ENCODE measurements at places on chromosomes 2 and 18.

GRCh38 chr2:69086466-69086865 lies 73.5 kb downstream of the ANTXR1 start:
- DNase-seq = no peak

DNA sequence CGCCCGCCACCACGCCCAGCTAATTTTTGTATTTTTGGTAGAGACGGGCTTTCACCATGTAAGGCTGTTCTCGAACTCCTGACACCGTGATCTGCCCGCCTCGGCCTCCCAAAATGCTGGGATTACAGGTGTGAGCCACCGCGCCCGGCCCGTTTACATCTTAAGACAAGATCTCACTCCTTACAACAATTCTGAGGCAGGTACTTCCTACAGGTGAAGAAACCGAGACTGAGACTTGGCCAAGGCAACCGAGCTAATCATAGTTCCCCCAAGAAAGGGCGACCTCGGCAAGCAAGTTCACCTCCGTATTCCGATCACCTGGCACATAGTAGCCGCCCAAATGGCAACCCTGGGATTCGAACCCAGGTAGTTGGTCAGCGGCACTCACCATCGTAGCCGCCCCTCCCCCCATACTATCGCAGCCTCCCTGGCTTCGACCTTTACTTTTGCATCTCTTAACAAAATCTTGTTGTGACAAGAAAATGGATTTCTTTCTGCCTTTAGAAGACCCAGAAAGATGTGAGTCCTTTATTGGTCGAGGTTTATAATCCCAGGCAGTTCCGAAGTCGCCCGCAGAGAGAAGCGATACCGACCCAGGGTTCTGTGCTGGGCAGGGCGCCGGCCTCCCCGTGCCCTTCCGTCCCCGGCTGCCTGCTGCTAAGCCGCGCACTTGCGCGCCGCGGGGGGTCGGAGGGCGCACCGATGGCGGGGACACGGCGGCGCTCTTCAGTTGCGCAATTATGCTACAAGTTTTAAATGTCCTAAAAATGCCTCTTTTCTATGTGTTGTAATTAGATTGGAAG lies 1.1 kb upstream of the FZD5 start:
- no peak for DNase-seq

GRCh38 chr2:210366675-210367080 lies 51.7 kb upstream of the MYL1 start:
- no peak for DNase-seq

- no peak for DNase-seq
Observed at GRCh38 chr2:165017966-165018596, 62.8 kb upstream of the SLC38A11 start.

- no peak for DNase-seq
Observed at GRCh38 chr2:236262238-236262637, 2.0 kb downstream of the ASB18 start.

DNA sequence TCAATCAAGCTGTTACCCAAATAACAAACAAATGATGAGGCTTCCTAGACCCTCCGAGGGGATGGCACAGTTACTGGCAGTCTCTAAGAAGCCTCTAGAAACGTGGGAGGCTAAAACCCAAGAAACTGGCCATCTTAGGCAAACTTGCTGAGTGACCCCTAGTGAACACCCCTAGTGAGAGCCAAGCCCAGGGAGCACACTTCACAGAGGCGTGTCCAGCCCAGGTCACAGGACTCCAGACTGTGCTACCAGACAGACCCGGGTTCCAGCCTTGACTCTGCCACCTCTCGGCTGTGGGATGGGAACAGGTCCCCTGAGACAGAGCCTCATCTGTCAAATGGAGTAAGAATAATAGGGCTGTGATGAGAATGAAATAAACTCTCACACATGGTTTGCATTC lies 83.5 kb upstream of the ASAP2 start:
- no peak for DNase-seq

- DNase-seq = no peak
Observed at GRCh38 chr2:119645173-119645855, 33.7 kb upstream of the TMEM177 start.

GRCh38 chr2:230172852-230173251 lies 46.9 kb downstream of the SP110 start:
- DNase-seq = no peak

DNA sequence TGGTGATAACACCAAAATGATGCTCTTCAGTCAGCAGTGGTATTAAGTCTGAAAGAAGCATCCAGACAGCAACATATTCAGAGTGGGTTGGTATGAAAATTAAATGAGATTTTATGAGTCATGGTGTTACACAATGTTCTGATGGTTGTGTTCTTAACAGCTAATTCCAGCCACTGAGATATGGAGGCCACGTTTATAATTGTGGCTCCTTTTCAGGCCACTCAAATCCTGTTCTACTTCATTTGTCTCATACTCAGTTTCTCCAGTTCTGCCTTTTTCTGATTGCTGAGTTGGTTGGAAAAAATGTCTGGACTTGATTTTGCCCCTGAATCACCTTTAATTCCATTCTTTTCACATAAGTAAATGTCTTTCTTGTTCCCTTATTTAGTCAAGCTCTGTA lies 162.7 kb upstream of the COL3A1 start:
- no peak for DNase-seq

DNA sequence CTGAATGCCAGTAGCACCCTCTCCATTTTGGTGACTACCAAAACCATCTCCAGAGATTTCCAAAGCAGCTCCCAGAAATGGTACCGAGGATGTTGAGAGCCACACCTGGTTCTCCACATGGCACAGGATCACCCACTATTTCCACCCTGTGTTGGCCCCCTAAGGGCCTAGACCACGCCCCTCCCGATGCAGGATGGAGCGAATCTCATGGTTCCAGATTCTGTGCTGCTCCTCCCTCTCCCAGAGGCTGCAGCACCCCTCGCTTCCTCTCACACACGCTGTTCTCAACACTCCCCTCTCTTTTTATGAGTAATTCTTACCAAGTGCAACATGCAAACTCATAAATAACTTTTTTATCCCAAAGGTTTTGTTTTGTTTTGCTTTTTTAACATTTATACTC lies 571.5 kb downstream of the STK39 start:
- no peak for DNase-seq

- no peak for DNase-seq
Observed at GRCh38 chr2:10329880-10330699, 27.4 kb downstream of the HPCAL1 start.

- DNase-seq = no peak
Observed at GRCh38 chr2:48434101-48434500, 95.9 kb upstream of the STON1 start.

GRCh38 chr2:225668606-225669266 lies 269.2 kb downstream of the NYAP2 start:
- DNase-seq = peak; percentile 42

- no peak for DNase-seq
Observed at GRCh38 chr18:68314403-68314802, 400.5 kb downstream of the TMX3 start.

DNA sequence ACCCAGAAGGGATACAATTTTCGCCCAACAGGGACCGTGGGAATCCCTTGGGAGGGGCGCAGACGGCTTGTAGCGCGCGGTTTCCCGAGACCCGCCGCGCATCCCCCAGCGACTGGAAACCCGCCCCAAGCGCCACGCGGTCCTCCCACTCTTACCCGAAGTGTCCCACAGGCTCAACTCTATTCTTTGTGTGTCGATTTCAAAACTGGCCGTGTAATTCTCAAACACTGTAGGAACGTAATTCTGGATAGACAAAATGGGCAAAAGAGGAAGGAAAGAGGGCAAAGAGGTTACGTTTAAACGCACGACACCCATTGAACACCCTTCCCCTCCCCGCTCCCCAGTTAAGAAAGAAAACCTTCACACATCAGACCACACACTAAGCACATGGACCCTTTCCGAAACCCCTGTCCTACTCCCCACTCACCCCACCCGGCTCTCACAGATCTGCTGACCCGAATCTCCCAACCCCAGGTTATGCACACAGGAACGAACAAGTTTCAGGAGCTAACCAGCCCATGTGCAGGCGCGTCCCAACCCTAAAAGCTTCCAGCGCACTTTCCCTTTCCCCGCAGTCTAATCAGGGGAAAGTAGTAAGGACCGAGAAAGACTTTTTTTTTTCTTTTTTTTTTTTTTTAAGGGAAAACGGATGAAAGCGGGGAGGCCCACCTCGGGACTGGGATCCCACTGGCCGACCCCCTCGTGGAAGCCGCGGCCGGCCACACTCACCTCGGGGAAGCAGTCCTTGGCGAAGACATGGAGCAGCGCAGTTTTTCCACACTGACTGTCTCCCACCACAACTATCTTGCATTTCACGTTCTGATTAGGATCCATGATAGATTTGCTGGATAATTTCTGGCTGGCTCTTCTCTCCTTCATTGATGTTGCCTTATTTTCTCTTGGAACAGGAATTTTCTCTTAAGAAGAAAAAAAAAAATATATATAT lies 655 bp downstream of the RND3 start:
- DNase-seq = peak; percentile 69

DNA sequence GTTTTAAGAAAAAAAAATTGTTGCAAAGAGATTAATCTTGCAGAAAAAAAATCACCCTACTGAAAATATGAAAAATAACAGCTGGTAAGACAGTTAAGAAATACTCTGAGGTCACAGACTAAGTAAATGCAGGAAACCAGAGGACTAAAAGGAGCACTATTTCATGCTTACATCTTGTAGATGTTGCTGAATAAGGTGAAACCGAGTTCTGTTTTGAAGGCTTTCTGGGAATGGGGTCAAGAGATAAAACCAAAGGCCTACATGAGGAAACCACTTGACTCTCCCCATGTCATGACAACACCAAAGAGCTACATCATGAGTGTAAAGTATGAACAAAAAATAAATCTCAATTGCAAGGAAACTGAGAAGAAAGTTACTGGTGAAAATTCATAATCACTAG lies 197.6 kb downstream of the LRP1B start:
- DNase-seq = no peak
